ENCODE measurements at places on chromosomes 6 and 20. TPM values are rescaled to one million over a fixed set of nuclear protein-coding genes. Genes with fewer than 3 reads are reported as not detected.

Gene DEFB132
- total RNA-seq = not detected

DNA sequence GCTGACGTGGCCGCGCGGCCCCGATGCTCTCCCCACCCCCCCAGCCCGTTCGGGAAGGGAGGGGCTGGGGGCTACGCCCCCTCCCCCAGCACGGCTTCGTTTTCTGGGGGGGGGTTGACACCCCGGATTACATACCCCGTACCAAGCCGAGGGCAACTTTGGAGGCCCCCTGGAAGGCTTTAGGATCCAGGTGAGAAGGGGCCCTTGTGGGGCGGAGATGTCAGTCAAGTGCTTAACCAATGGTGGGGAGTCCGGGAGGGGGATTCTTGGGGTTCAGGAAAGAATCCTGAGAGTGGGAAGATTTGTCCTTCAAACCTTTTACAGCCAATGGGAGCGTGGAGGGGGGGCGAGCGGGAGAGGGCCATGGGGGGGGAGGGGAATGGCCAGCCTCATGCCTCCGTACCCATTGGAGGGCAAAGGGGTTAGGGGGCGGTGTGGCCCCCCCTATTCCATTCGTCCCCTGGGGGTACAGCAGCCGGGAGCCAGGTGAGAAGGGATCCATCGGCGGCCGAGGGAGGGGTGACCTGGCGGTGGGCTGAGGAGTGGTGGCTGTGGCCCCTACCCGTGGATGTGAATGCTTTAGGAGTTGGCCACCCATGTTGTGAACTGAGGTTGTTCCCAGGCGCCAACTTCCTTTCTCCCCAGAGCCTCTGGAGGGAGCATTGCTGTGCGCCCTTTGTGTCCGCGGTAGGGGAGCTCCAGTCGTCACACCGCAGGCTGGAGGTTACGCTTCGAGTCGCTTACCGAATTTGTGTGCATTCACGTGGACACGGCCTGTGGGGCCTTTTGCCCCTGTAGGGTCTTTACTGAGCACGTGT is 682 bp downstream of the BRD2 start:
- DNase-seq = peak; percentile 78

Gene RFX6
- 1.6 TPM for total RNA-seq

- DNase-seq = peak; percentile 74
These were observed 2.1 kb upstream of the TRERF1 start for GRCh38 chr6:42453654-42454427.

- no peak for DNase-seq
These were observed 83.6 kb downstream of the PREP start for GRCh38 chr6:105319331-105319730.

- DNase-seq = no peak
These were observed 14.7 kb downstream of the TRPC4AP start for GRCh38 chr20:35077872-35078271.

Gene PGM3
- 30.7 TPM for total RNA-seq

Gene LCA5
- 1.1 TPM for total RNA-seq

GRCh38 chr6:27839626-27840475 is 72.3 kb downstream of the OR2B2 start:
- no peak for DNase-seq

DNA sequence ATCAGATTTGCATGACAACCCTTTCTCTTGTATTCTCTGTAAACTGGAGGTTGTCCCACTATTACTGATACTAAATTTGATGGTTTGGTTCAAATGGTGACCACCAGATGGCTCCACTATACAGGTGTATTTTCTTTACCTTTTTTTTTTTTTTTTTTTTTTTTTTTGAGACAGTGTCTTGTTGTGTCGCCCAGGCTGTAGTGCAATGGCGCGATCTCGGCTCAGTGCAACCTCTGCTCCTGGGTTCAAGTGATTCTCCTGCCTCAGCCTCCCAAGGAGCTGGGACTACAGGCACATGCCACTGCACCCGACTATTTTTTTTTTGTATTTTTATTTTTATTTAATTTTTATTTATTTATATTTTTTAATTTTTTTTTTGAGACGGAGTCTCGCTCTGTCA is 6.6 kb upstream of the WTAP start:
- DNase-seq = peak; percentile 81

DNA sequence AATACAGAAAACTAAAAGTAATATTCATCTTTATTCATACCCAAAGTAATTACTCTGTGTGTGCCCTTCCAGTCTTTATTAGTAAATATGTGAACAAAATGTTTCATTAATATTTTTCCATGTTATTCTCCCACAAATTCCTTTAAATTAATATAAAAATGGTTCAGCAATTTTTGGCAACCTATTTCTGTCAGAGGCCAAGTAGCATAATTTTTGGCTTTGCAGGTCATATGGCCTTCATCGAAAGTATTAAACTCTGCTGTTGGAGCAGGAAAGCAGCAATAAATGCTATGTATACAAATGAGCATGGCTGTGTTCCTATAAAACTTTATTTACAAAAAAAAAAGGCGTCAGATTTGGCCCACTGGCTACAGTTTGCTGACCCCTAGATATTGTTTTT is 16.1 kb downstream of the ZC2HC1B start:
- no peak for DNase-seq

GRCh38 chr20:36182604-36183154 is 28.1 kb downstream of the EPB41L1 start:
- no peak for DNase-seq

- no peak for DNase-seq
These were observed 62.0 kb upstream of the HFE start for GRCh38 chr6:26025047-26025893.

Gene SNAP25
- 1.1 TPM for total RNA-seq

Gene MOCS3
- 4.4 TPM for total RNA-seq

Gene FNDC11
- total RNA-seq = 0.25 TPM

All from mucosa of descending colon (tissue), 3 donors.